ENCODE measurements at places on chromosomes 13 and 19.

- DNase-seq = no peak
These were observed 53.7 kb downstream of the ATP7B start for GRCh38 chr13:51957377-51958216.

DNA sequence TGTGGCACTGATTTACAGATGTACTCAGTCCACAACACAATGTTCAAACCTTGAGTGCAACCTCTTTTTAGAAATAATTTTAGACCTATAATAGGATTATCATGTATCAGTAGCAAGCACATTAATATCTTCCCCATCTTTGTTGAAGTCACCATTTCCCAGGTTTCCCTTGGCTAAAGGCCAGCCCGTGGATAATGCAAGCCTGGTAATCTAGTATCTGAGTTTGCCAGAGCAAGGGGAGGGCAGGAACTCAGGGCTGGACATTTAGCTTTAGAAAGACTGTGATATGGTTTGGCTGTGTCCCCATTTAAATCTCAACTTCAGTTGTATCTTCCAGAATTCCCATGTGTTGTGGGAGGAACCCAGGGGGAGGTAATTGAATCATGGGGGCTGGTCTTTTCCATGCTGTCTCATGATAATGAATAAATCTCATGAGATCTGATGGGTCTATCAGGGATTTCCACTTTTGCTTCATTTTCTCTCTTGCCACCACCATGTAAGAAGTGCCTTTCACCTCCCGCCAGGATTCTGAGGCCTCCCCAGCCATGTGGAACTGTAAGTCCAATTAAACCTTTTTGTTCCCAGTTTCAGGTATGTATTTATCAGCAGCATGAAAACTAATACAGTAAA lies 37.7 kb downstream of the SLC6A16 start:
- no peak for DNase-seq

GRCh38 chr13:52004511-52005170 lies 6.6 kb downstream of the ATP7B start:
- no peak for DNase-seq

DNA sequence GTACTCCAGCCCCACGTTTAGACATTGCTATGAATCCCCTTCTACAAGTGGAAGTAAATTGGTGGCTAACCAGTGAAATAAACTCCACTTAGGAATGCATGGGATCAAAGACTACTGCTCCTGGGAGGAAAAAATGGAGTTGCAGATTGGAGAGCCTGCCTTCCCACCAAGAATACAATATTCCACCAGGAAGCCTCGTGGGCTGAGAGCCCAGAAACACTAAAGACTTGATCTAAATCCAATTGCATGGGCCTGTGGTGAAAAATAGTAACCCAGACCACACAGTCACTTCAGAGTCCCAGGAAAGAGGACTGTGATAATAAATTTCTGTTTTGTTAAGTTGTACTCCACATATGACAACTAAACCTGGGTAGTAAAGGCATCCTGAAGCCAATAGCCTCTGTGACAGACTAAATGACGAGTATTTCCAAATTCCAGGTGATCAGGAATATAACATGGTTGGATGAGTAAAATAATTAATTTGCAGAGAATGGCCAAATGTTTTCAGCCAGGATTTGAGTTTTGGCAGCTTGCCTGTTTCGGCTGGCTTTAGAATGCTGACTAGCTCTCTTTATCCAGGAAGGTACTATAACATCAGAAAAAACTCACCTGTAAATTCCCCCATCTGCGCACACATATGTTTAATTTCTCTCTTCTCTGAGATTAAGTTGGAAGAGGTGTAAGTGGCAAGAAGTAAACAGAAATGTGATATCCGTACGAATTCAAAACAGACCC lies 480.3 kb downstream of the LIG4 start:
- no peak for DNase-seq

- no peak for DNase-seq
These were observed 99.8 kb downstream of the CRYL1 start for GRCh38 chr13:20425819-20426219.

DNA sequence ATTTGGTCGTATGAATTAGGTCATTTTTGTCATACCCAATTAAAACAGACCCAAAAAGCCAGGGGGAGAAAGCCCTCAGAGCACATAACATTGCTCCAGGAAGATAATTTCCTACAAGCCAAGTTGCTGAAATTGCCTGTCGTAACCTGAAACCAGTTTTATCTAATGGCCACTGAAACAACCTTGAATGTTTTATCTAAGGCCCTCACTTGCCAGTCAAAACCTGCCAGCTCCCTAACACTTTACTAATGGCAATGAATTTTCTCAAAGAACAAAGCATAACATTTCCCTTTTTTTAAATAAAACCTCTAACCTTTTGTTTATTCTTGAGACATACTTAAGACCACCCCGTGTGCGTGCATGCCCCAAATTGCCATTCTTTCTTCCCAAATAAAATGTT lies 496.2 kb upstream of the KLHL1 start:
- no peak for DNase-seq

- no peak for DNase-seq
These were observed 167.2 kb downstream of the FGF14 start for GRCh38 chr13:102234618-102235017.

- no peak for DNase-seq
These were observed 10.7 kb downstream of the MARCHF2 start for GRCh38 chr19:8423817-8424223.

DNA sequence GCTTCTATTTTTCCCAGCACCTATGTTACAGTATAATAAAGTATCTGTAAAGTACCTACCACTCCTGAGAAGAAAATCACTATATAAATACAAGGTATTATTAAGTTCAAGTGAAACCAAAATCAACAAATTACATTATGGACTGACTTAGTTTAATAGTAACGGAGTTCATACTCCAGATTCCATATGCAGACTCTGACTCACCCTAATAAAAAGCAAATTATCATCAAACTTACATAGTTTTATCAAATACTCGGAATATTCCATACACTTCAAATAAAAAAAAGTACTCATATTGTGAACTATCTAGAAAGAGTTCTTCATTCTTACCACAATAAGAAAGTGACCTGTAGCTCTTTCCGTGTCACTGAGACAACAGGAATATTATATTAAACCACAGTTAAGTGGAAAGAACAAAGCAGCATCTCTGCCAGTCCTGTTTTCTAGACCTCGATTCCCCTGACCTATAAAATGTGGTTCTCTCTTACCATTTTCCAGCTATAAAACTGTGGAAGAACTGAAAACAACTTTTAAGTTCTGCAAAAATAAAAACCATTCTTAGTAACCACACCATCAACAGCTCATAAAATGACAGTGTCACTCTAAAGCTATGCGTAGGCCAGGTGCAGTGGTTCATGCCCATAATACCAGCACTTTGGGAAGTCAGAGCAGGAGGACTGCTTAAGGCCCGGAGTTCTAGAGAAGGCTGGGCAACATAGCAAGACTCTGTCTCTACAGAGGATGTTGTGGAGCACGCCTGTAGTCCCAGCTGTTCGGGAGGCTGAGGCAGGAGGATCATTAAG lies 42.6 kb downstream of the USP12 start:
- DNase-seq = no peak
